ENCODE measurements at places on chromosomes 5 and 9.

- DNase-seq: no peak
Measured at GRCh38 chr9:134402182-134402581, 75.9 kb downstream of the RXRA start.

- no peak for DNase-seq
Measured at GRCh38 chr5:68464424-68464823, 248.9 kb downstream of the PIK3R1 start.

DNA sequence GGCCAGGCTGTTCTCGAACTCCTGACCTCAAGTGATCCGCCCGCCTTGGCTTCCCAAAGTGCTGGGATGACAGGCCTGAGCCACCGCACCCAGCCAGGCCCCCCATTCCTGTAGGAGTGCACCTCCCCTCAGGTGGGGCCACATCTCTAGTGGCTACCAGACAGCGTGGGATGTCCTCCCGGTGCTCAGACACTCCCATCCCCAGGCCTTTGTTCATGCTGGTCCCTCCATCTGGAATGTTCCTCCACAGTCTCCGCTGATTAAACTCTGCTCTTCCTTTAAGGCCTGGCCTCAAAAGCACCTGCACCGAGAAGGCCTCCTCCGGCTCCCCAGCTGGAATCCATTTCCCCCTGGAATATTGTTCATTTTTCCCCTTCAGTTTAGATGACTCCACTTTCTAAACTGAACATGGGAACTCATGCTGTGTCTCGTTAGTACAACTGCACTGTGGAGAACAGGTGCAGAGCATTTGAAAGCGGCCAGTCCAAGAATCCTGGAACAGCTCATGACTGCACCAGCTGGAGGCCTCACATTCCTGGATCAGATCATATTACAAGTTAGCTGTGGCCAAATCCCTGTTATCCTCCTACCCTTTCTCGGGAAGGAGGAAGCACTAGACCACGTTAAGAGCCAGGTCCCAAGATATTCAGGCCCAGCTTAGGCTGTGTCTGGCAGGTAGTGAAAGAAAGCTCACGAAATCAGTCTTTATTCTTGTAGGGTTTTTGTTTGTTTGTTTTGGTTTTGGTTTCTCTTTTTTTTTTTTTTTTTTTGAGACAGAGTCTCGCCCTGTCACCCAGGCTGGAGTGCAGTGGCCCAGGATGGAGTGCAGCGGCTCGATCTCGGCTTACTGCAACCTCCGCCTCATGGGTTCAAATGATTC, 10.8 kb upstream of the PRRC2B start:
- DNase-seq: peak; percentile 69

DNA sequence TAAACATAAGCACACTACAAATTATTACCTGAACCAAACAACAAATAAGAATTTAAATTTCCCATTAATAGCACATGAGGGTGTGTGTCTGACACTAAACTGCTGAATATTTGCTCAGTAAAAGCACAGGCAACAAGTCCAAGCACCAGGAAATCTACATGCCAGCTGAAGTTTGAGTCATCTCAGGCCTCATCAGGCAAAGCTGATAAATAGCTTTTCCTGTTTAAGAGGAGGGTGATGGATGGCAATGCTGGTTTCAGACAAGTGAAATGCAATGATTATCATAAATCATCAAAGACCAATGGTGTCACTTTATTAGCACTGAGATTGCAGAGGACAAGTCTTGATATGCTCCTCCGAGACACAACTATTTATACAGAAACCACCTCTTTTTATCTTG, 1668.0 kb upstream of the C9orf72 start:
- DNase-seq: no peak

- no peak for DNase-seq
Measured at GRCh38 chr5:45037927-45038326, 229.2 kb downstream of the MRPS30 start.

- DNase-seq: no peak
Measured at GRCh38 chr9:74742191-74742790, 145.4 kb downstream of the TRPM6 start.

- no peak for DNase-seq
Measured at GRCh38 chr9:1077616-1078015, 27.5 kb downstream of the DMRT2 start.

- no peak for DNase-seq
Measured at GRCh38 chr5:129170050-129170449, 75.5 kb downstream of the ISOC1 start.

DNA sequence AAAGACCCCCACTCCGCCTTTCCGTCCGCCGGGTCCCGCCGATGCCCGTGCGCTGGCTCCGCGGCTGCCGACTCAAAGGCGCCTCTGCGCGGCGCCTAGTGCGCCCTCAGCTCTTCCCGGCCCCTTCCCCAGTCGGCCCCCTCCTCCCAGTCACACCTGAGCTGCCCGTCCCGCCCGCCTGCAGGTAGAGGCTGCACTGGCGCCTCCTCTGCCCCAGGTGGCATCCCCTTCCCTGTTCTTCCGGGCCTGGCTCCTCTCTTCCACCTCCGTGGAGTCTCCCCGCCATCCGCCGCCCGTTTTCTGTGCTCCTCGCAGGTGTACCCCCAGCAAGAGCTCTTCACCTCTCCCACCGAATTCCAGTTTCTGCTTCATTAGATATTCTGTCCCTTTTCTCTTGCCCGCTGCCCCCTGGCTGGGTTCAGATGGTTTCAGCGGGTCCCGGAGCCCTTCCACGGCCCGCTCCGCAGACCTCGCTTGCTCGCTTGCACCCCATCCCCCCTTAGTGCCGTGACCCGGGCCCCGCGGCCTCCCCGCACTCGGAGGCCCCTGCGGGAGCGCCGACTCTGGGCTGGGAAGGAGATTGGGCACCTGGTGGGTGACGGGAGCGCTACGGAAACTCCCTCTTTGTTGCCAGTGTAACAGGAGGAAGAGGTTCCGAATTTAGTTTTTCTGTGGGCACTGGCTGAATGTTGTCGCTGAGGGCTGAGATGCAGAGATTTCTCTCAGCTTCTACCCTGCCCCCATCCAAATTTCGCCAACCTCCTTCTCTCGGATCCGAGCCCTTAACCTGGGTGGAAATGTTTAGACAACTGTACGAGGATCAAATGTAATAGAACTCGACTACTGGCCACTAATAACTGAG, 809 bp downstream of the SLC44A1 start:
- DNase-seq: peak; percentile 77

- no peak for DNase-seq
Measured at GRCh38 chr5:53200306-53200705, 90.7 kb upstream of the MOCS2 start.

GRCh38 chr5:16897284-16897704, 38.8 kb downstream of the MYO10 start:
- DNase-seq: peak; percentile 28

DNA sequence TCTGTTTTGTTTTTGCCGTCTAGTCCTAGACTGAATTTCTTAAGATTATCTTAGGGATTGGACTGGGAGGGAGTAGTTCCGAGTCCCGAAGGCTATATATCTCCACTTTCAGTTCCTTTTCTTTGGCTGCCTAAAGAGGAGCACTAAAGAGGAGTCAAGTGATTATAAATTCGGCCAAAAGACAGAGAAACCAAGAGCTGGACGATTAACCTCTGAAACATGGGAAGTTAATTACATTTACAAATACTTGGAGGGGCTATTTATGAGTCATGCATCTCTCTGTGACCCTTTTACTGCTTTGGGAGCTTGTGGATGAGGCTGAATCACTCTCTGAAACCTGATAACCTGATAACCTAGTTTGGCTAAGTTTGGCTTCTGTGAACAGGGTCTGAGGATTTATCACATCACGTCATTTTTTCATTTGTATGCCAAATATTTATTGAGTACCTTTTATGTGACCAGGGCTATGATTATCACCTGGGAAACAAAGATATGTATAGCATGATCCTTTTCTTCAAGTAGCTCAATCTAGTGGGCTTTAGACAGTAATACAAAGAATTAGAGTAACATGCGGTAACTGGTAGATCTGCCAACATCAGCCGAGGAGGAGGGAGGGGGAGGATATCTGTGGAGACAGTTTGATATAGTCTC, 180.9 kb downstream of the CD180 start:
- no peak for DNase-seq

- no peak for DNase-seq
Measured at GRCh38 chr5:76999451-76999850, 30.8 kb upstream of the AGGF1 start.

GRCh38 chr9:89483592-89484474, 14.1 kb downstream of the SEMA4D start:
- no peak for DNase-seq

Data from prostate gland (tissue), 2 donors.